EL (cell line): ENCODE measurements at places on chromosomes 3 and 15.

DNA sequence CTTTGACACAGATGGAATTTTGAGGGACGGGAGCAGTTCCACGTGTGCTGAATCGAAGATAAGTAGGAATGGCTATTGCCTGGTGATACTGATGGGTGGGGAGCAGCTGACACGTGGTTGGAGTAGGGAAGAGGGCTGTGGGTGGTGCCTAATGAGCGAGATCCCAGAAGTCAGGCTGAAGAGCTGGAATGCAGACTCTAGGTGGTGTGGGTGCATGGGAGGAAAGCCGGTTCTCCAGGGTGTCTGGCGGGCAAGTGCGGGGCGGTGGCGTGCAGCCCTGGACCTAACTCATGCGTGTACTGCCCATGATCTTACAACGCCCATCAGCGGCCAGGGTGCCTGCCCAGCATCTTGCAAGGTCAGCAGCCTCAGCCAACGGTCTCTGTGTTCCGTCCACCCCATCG, 63.1 kb downstream of the ARNT2 start:
- DNase-seq = no peak

GRCh38 chr3:24254649-24255048, 240.0 kb downstream of the THRB start:
- DNase-seq = peak; percentile 94

- DNase-seq = no peak
Measured at GRCh38 chr3:11908981-11909698, 62.5 kb upstream of the TAMM41 start.

DNA sequence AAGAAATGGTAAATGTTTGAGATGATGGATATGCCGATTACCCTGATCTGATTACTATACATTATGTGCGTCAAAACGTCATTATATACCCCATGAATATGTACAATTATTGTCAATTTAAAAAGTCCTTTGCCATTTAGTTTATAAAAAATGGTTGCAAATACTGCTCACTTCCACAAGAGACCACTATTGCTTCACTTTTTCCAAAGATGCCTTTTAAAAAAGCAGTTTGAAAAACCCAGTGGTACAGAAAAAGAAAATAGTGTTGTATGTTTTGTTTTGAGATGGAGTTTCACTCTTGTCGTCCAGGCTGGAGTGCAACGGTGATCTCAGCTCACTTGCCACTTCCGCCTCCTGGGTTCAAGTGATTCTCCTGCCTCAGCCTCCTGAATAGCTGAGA, 39.3 kb downstream of the EDEM1 start:
- DNase-seq = peak; percentile 10
